ENCODE measurements at places on chromosomes 3 and 15.

DNA sequence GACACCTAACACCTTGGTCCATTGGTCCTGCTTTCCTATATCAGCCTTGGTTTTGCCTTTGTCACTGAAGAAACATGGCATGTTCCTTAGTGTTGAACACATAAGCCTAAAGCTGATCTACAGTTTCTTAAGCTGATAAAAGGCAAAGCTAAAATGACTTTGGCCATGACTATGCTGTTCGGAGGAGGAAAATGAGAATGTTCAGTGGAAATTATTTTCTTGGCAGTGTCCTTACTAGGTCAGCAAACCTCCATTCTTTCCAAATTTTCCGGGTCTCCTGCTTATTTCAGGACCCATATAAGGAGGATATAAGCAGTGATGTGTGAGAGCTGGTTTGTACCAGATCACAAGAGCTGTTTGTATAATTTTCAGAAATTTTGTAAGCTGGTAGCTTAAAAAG is 832.9 kb upstream of the CFAP20DC start:
- no peaks in the 10 kb centered on the region for H3K36me3 ChIP-seq
- H3K27me3 ChIP-seq: no peaks in the 10 kb centered on the region
- no peak overlapping the region for H3K4me3 ChIP-seq
- no peaks in the 10 kb centered on the region for H3K4me1 ChIP-seq
- DNase-seq: no peak

GRCh38 chr15:38088971-38089370 is 154.5 kb downstream of the TMCO5A start:
- no peaks in the 10 kb centered on the region for H3K27me3 ChIP-seq
- no peak overlapping the region for H3K27ac ChIP-seq
- no peak for DNase-seq
- H3K4me3 ChIP-seq: no peak overlapping the region
- H3K36me3 ChIP-seq: no peaks in the 10 kb centered on the region

- no peaks in the 10 kb centered on the region for H3K4me1 ChIP-seq
- no peaks in the 10 kb centered on the region for H3K27me3 ChIP-seq
- H3K4me3 ChIP-seq: no peak overlapping the region
- no peak overlapping the region for H3K27ac ChIP-seq
- DNase-seq: no peak
- H3K36me3 ChIP-seq: no peaks in the 10 kb centered on the region
Measured at GRCh38 chr15:80946576-80946975, 43.0 kb downstream of the MESD start.

DNA sequence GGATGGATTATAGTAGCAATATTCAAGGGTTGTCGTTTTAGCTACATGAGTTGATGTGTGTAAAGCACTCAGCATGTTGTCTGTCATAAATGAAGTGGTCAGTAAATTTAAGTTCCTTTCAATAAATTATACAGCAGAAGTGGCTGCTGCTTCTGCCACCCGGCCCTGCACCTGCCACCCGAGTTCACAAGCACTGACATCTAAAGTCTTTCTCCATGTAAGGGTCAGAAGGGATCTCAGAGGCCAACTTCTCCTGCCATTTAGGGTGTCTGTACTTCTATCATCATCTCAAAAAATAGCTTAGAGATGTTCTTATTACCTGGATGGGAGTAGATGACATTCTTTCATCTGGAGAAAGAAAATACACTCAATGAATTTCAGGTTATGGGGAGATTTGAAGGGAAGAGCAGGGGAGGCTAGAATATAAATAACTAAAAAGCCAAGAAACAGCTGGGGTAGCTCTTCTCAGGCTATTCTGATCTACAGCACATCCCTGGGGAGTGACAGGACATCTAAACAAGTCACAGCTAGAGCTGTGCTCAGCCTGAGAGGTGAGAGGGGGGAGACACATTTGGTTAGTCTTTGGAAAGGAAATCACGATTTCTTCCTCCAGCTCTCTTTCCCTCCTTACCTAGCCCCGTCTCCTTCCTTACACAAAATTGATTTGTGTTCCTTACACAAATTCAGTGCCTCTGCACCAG is 8.0 kb downstream of the GCSAM start:
- H3K4me3 ChIP-seq: no peak overlapping the region
- peaks cover 3% of the 10 kb centered on the region for H3K4me1 ChIP-seq
- H3K27me3 ChIP-seq: no peaks in the 10 kb centered on the region
- H3K27ac ChIP-seq: no peak overlapping the region
- H3K36me3 ChIP-seq: no peaks in the 10 kb centered on the region

GRCh38 chr3:126320517-126321293 is 36.5 kb downstream of the KLF15 start:
- no peak overlapping the region for H3K4me3 ChIP-seq
- no peaks in the 10 kb centered on the region for H3K36me3 ChIP-seq
- peaks cover 5% of the 10 kb centered on the region for H3K4me1 ChIP-seq
- no peak overlapping the region for H3K27ac ChIP-seq
- no peaks in the 10 kb centered on the region for H3K27me3 ChIP-seq
- DNase-seq: no peak

- peaks cover 36% of the 10 kb centered on the region for H3K4me1 ChIP-seq
- peak overlapping the region; percentile 97 for H3K27ac ChIP-seq
- H3K4me3 ChIP-seq: peak overlapping the region; percentile 18
- DNase-seq: no peak
- H3K36me3 ChIP-seq: no peaks in the 10 kb centered on the region
- peaks cover 17% of the 10 kb centered on the region for H3K27me3 ChIP-seq
Measured at GRCh38 chr15:67839499-67839928, 331 bp downstream of the RNU6-1 start.

- H3K4me1 ChIP-seq: no peaks in the 10 kb centered on the region
- no peak overlapping the region for H3K27ac ChIP-seq
- DNase-seq: no peak
- H3K27me3 ChIP-seq: no peaks in the 10 kb centered on the region
Measured at GRCh38 chr3:99373846-99374210, 264.6 kb upstream of the COL8A1 start.

- no peaks in the 10 kb centered on the region for H3K36me3 ChIP-seq
- no peak overlapping the region for H3K27ac ChIP-seq
- H3K4me1 ChIP-seq: no peaks in the 10 kb centered on the region
- H3K27me3 ChIP-seq: no peaks in the 10 kb centered on the region
Measured at GRCh38 chr3:158809642-158810041, 7.8 kb downstream of the MFSD1 start.

DNA sequence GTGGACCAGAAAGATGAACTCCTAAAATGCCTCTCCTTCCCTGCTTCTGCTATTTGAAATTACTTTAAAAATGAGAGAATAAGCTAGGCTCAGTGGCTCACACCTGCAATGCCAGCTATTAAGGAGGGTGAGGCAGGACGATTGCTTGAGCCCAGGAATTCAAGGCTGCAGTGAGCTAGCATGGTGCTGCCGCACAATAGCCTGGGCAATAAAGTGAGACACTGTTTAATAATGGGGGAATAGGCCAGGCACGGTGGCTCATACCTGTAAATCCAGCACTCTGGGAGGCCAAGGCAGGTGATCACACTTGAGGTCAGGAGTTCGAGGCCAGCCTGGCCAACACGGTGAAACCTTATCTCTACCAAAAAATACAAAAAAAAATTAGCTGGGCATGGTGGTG is 271.1 kb downstream of the FOXP1 start:
- no peaks in the 10 kb centered on the region for H3K36me3 ChIP-seq
- no peak overlapping the region for H3K4me3 ChIP-seq
- no peak for DNase-seq
- H3K4me1 ChIP-seq: peaks cover 29% of the 10 kb centered on the region
- no peak overlapping the region for H3K27ac ChIP-seq
- no peaks in the 10 kb centered on the region for H3K27me3 ChIP-seq

DNA sequence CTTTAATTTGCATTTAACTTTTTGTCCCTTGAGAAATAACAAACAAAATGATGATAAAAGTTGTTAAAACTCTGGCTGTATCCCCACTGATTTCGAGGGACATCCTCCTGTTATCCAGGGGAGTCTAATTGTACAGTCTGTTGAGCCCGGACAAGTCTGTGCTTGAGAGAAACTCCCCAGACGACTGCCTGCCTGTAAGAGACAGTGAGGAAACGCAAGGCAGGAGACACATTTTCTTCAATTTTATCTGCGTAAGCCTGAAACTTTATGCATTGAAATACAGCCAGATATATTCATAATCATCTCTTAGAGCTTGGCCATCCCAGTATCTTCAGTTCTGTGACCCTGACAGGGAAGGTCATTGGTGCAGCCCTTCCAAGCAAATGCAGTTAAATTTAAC is 97.7 kb downstream of the ROBO2 start:
- H3K27me3 ChIP-seq: no peaks in the 10 kb centered on the region
- H3K4me3 ChIP-seq: no peak overlapping the region
- no peak for DNase-seq
- no peaks in the 10 kb centered on the region for H3K36me3 ChIP-seq
- H3K4me1 ChIP-seq: no peaks in the 10 kb centered on the region
- H3K27ac ChIP-seq: no peak overlapping the region

DNA sequence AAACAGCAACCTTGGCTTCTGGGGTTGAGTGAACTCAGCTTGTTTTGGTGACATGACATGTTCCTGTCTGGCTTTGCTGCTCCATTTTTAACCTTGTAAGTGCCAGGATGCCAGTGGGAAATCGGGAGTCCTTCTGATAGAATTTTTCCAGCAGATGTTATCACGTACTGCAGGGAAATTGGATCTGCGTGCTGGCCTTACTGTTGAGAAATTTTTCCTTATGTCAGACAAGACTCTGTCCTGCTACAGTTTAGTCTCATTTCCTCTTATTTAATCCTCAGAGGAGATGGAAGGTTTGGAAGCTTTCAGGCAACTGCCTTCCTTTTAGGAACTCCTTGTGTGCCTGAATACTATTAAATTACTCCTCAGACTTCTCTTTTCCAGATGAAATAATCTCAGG is 80.6 kb downstream of the PGPEP1L start:
- no peaks in the 10 kb centered on the region for H3K27me3 ChIP-seq
- no peaks in the 10 kb centered on the region for H3K36me3 ChIP-seq
- peak overlapping the region; percentile 51 for H3K27ac ChIP-seq
- no peak overlapping the region for H3K4me3 ChIP-seq

DNA sequence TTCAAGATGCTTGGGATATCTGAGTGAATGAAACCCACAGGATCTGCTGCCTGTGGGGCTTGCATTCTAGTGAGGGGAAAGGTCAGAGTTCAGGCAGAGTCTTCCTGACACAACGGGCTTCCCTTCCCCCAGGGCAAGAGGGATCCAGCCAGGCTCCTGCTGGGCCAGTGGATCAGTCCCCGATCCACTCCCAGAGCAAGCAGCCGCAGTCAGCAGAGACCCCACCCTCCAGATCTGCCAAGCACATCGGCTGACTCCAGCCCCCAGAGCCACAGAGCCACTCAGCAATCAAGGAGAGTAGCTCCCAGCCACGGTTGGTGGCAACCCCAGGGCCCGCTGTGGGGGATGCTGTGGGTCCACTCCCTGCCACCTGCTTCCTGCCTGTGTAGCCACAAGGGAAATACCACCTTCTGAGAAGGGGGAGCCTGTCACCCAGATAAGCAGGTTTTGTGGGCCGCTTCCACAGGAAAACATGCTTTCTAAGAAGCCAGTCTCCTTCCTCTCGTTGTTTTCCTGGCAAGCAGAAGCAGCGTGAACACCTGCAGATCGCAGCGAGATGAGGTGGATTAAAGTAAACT is 44.9 kb downstream of the CPN2 start:
- no peak for DNase-seq
- peaks cover 11% of the 10 kb centered on the region for H3K4me1 ChIP-seq
- H3K36me3 ChIP-seq: no peaks in the 10 kb centered on the region
- no peaks in the 10 kb centered on the region for H3K27me3 ChIP-seq

- H3K27ac ChIP-seq: no peak overlapping the region
- H3K27me3 ChIP-seq: no peaks in the 10 kb centered on the region
- no peaks in the 10 kb centered on the region for H3K4me1 ChIP-seq
- no peak overlapping the region for H3K4me3 ChIP-seq
- DNase-seq: no peak
Measured at GRCh38 chr3:50487181-50487580, 16.3 kb downstream of the CACNA2D2 start.

- H3K27me3 ChIP-seq: no peaks in the 10 kb centered on the region
- H3K4me3 ChIP-seq: no peak overlapping the region
- DNase-seq: no peak
- no peaks in the 10 kb centered on the region for H3K4me1 ChIP-seq
- no peak overlapping the region for H3K27ac ChIP-seq
Measured at GRCh38 chr15:99631255-99631654, 65.5 kb downstream of the MEF2A start.

DNA sequence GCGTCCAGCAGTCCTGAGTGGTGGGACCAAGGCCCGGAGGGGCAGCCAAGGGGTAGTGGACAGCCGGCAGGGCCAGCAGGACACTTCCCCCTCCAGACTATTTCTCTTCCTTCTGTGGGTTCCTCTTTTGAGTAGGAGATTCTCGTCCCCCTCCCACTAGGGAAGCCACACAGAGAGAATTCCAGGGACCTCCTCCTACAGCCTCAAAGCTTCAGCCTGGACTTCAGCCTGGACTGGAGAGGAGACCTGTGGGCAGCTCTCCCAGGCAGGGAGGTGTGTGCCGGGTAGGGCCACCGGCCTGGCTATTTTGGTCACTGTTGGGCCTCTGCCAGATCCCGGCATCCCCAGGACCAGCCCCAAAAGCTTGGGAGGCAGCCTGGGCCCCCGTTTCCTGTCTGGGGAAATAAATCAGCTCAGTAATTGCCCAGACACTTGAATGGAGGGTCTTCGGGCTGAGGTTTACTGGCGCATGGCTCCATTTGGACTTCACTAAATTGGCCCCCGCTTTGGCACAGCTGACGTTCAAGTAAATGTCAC is 1.3 kb downstream of the SLC6A6 start:
- H3K27ac ChIP-seq: peak overlapping the region; percentile 89
- no peaks in the 10 kb centered on the region for H3K27me3 ChIP-seq
- peaks cover 24% of the 10 kb centered on the region for H3K4me1 ChIP-seq

DNA sequence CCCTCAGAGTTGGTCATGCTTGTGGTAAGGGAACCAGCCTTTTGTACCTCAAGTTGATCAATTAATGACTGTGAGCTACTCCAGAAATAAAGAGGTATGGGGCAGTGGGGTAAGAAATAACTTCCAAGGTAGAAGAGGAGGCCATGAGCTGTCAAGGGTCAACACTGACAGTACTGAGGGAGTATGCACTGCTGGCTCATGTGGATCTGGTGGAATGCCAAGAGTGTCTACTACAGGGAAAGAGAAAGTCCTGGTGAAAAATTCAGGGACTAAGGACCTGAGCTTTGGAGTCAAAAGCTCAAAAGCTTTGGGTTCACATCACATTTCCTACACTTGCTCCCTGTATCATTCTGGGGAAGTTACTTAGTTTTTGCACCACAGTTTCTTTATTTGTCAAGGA is 154.9 kb downstream of the SEMA6D start:
- no peaks in the 10 kb centered on the region for H3K27me3 ChIP-seq
- no peaks in the 10 kb centered on the region for H3K36me3 ChIP-seq
- H3K27ac ChIP-seq: no peak overlapping the region
- H3K4me1 ChIP-seq: no peaks in the 10 kb centered on the region
- DNase-seq: no peak
- no peak overlapping the region for H3K4me3 ChIP-seq

GRCh38 chr15:99143242-99143641 is 38.4 kb downstream of the SYNM start:
- H3K27ac ChIP-seq: peak overlapping the region; percentile 70
- H3K36me3 ChIP-seq: no peaks in the 10 kb centered on the region
- peaks cover 22% of the 10 kb centered on the region for H3K4me1 ChIP-seq
- H3K27me3 ChIP-seq: no peaks in the 10 kb centered on the region
- H3K4me3 ChIP-seq: no peak overlapping the region

GRCh38 chr15:60135961-60136360 is 131.8 kb downstream of the FOXB1 start:
- no peak overlapping the region for H3K27ac ChIP-seq
- DNase-seq: no peak
- no peaks in the 10 kb centered on the region for H3K4me1 ChIP-seq
- no peak overlapping the region for H3K4me3 ChIP-seq
- no peaks in the 10 kb centered on the region for H3K36me3 ChIP-seq

- no peaks in the 10 kb centered on the region for H3K27me3 ChIP-seq
- DNase-seq: no peak
- no peak overlapping the region for H3K4me3 ChIP-seq
- no peak overlapping the region for H3K27ac ChIP-seq
- H3K36me3 ChIP-seq: no peaks in the 10 kb centered on the region
- H3K4me1 ChIP-seq: no peaks in the 10 kb centered on the region
Measured at GRCh38 chr3:164417955-164418354, 660.3 kb downstream of the SI start.

Data from hepatocyte (in vitro differentiated cells).